ENCODE measurements at places on chromosomes 16 and 17.

GRCh38 chr16:19168371-19169081 lies 486 bp downstream of the SYT17 start:
- no peak for DNase-seq

DNA sequence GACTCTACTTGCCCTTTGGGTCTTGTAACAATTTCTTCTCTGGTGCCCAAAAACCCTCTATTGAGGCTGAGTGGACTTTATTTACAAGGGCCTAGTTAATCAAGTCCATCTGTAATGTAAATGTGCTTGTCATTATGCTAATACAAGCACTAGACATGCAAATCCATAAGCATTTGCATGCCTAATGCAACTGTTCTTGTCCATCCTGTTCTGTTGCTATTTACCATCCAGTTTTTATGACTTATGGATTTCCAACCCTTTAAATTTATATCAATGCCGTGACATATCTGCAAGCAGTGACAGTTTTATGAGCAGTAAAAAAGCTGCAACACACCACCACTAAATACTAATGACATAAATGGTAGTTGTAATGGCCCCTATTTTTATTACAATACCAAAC lies 33.4 kb downstream of the CBLN1 start:
- no peak for DNase-seq

- DNase-seq, result no peak
These were observed 48.9 kb downstream of the VMP1 start for GRCh38 chr17:59756236-59756818.

DNA sequence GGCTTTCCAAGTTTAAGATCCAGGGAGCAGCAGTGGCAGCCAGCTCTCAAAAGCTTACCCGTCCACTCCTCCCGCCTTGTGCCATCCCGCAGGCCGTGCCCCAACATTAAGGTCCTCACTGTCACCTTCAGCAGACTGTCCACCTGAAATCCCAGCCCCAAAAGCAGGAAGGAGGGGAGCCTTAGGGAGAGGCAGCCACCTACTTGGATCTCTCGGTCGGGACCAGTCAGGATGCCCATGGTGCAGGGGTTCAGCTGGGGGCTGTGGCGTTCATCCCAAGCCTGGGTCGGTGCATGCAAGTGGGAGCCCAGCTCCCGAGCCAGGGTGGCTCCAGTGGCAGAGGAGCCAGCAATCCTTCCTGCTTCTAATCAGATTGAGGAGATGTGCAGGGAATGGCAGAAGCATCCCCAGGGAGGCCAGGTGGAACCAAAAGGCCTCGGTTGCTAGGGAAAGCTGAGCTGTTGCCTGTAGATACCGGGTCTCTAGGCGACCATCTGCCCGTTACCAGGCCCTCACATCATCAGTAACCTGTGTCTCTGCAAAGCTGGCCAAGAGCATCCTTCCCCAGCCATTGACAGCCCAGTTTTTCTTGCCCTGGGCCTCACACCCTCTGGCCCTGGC lies 24.6 kb downstream of the CNGB1 start:
- no peak for DNase-seq

DNA sequence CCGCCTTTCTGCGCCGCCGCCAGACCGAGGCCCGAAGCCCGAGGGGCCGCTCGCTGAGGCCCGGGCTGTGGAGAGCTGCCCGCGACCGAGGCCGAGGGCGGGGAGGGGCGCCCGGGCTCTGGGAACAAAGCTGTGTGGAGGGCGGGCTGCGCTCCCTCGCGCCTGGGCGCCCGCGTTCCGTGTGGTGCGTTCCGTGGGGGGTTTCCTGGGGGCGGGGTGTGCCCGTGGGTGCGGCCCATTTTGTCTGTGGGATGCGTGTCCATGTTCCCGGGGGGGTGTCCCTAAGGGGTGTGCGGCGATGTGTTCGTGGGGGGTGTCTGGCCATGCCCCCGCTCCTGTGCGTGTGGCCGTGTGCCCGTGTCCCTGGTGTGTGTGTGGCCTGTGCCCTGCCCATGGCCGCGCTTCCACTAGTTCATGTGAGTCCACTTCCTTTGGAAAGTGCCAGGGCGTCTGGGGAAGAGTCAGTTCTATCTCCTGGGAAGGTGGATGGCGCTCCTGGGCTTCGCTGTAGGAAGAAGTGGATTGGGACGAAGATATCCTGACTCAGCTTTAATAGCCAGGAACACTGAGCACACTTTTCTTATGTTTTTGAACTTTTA lies 520 bp downstream of the JPT2 start:
- DNase-seq, result peak; percentile 23

GRCh38 chr16:55655897-55656681 lies at the start of gene SLC6A2:
SLC6A2 (plus strand) TSS chr16:55655988; CDS start chr16:55656695, 707 bp downstream.
- no peak for DNase-seq

Data from stimulated activated CD8-positive, alpha-beta memory T cell treated with anti-CD3 and anti-CD28 coated beads, Interleukin-4, amount 100 ng/mL, for 4 hours (primary cell).